ENCODE measurements at places on chromosomes 2 and 18. TPM values are rescaled to one million over a fixed set of nuclear protein-coding genes. Genes with fewer than 3 reads are reported as not detected.
A peak's percentile ranks its signal among the peaks of the same experiment; 100 is the strongest.

- DNase-seq = no peak
Observed at GRCh38 chr2:188091220-188091619, 200.5 kb upstream of the GULP1 start.

DNA sequence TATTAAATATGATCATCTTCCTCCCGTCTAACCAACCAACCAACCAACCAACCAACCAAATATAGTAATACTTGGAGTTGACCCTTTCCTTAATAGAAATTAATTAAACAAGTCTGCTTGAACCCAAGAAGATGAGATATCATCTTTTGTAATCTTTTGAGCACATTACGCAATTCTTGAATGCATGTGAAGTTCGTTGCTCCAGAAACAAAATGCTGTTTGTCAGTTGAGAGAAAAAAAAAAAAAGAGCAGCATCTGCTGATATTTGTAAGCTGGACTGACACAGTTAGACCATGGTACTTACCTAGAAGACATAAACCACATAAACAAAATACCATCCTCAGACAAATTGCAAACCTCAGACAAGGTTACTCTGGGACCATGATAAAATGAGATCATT lies 9.2 kb upstream of the SERPINB2 start:
- no peak for DNase-seq

GRCh38 chr2:10614939-10615338 lies 74.8 kb downstream of the NOL10 start:
- DNase-seq = peak; percentile 7

GRCh38 chr2:127661949-127662510 lies 13.3 kb downstream of the LIMS2 start:
- DNase-seq = no peak

DNA sequence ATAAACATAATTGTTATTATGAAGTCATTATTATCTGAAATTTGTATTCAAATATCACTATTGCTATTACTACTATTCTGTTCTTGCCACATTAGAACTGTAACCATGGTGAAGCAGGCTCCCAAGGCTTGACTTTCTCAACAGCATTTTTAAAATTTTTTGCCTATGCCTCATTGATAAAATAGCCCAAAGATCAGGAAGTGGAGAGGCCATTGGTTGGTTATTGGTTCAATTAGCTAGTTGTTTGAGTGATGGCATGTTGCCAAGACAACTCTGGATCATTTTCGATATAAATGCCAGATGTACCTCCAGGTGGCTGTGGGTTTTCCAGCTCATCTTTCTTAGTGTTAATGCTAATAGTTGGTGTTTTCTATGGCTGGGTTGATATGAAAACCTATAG lies 513.5 kb downstream of the TRIB2 start:
- DNase-seq = no peak

Gene FAM124B
- total RNA-seq = 6.8 TPM

Gene MC4R
- 1.3 TPM for total RNA-seq
